ENCODE measurements at places on chromosomes 2 and 18.

DNA sequence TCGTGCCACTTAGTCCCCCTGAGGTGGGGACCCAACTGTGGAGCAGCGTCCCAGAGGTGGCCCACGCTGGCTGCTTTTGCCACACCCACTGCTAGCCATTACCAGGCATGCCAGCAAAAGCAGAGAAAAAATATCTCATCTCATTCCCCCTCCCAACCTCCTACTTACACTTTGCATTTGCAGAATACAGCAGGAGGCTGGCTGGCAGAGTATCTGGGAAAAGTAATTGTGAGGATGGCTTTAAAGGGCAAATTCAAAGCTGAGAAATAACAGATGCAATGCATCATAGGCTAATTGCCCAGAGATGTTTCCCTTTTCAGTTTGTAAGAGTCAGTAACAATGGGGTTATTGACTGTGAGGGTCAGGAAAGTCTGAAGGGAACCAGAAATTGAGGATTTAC, 438.1 kb upstream of the DSEL start:
- DNase-seq = no peak

- peak; percentile 45 for DNase-seq
Observed at GRCh38 chr2:239991689-239992314, 33.3 kb downstream of the NDUFA10 start.

- DNase-seq = peak; percentile 16
Observed at GRCh38 chr2:233928594-233929351, 11.6 kb downstream of the TRPM8 start.

- DNase-seq = no peak
Observed at GRCh38 chr2:15834381-15835031, 105.8 kb upstream of the MYCN start.

- DNase-seq = no peak
Observed at GRCh38 chr2:66846887-66847286, 412.0 kb downstream of the MEIS1 start.

GRCh38 chr2:160141419-160141818, 58.7 kb downstream of the ITGB6 start:
- DNase-seq = no peak

GRCh38 chr2:88053296-88053695, 2.3 kb downstream of the KRCC1 start:
- DNase-seq = no peak

- no peak for DNase-seq
Observed at GRCh38 chr2:229485857-229486256, 214.8 kb upstream of the PID1 start.

DNA sequence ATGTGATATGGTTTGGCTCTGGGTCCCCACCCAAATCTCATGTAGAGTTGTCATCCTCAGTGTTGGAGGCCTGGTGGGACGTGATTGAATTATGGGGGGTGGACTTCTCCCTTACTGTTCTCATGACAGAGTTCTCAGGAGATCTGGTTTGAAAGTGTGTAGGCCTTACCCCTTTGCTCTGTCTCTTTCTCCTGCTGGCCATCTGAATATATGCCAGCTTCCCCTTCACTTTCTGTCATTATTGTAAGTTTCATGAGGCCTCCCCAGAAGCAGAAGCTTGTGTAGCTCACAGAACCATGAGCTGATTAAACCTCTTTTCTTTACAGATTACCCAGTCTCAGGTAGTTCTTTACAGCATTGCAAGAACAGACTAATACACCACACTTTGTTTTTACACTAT, 222.3 kb downstream of the DOK6 start:
- no peak for DNase-seq

DNA sequence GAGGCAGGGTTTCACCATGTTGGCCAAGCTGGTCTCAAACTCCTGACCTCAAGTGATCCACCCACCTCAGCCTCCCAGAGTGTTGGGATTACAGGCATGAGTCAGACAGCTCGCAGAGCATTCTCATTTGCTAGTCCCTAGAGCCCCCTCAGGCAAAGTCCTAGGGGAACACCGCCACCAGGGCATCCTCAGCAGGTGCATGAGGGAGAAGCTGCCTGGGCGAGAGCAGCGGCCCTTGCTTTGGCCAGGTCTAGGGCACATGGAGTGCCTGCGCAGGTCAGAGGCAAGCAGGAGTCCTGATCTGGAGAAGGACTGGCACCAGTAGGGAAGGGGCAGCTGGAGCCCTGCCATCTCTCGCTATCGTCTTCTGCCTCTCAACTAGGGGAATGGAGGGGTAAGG, 32.4 kb downstream of the NGEF start:
- DNase-seq = no peak

DNA sequence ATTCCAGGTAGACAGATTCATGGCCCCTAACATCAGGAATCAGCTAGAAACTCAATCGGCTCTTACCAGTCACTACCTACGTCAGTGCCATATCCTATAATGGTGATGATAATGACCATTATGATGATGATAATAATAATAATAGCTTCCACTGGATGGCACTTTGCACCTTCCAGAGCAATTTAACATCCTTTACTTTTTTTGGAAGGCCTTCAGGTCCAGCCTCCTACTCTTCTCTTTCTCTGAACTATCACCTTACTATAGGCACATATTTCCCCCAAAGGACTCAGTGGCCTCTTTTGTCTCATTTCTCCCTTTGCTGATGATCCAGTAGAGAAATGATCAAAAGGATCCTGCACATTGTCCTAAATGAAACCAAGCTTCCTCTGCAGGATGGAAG, 56.0 kb downstream of the BCL11A start:
- no peak for DNase-seq

DNA sequence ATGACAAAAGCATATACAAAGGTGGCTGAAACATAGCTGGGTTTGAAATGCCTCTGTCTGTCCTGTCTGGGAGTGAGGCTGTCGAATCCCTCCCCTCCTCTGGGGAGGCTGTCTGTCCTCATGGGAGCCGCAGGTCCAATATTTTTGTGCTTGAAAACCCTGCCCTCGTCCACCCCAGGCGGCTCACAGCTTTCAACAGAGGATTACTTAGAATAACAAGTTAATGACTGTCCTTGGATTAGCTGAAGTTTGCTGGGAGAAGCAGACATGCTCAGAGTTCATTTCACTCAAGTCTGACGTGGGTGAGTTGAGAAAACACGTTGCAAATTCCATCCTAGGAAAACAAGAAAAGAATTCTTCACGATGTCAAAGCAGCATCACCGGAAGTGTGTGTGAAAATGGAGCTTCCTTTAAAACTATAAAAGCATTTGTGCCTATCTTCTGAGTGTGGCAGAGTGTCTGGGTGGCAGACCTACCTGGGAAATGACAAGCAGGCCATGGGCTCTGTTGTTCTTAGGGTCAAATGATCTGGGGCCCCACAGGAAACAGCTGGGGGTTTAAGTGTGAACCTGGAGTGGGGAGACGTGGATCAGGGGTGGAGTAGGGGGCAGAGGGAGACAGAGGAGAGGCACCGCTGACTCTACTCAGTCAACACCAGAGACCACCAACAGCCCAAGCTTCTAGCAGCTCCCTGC, 77.1 kb downstream of the DDX1 start:
- DNase-seq = no peak

DNA sequence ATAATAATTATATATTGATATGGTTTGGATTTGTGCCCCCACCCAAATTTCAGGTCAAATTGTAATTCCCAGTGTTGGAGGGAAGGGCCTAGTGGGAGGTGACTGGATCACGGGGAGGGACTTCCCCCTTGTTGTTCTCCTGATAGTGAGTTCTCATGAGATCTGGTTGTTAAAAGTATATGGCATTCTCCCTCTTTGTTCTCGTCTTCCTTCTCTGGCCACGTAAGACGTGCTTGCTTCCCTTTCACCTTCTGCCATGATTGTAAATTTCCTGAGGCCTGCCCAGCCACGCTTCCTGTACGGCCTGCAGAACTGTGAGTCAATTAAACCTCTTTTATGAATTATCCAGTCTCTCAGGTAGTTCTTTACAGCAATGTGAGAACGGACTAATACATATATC, 88.3 kb downstream of the ROCK2 start:
- DNase-seq = no peak

DNA sequence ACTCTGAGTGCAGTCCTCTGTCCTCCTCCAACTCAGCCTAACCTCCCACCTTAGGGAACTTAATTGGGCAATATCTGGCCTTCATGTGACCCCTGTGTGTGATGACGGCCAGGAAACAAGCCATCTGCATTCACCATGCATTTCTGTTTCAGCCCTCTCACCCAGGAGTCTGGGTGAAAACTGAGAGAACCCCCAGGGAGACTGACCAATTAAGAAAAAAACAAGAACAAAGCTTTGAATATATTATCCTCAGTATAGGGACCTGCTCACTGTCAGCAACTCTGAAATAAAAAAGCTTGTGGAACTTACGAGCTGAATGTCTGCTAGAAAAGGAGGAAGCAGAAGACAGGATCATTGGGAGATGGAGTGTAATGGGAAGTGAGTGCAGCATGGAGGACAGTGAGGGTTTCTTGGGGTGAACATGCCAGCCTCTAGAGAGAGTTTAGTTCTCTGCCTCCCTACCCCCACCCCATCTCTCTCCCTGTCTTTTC, 9.5 kb downstream of the MAPRE2 start:
- DNase-seq = no peak

GRCh38 chr2:240685771-240686371, 3.2 kb upstream of the AQP12B start:
- peak; percentile 78 for DNase-seq

- no peak for DNase-seq
Observed at GRCh38 chr18:1014951-1015624, 110.4 kb downstream of the ADCYAP1 start.

- no peak for DNase-seq
Observed at GRCh38 chr2:6352906-6353515, 512.7 kb downstream of the CMPK2 start.

All from NCI-H510A treated with DMSO at 0.1 percent for 48 hours (cell line).